ENCODE measurements at places on chromosomes 7 and 10.

DNA sequence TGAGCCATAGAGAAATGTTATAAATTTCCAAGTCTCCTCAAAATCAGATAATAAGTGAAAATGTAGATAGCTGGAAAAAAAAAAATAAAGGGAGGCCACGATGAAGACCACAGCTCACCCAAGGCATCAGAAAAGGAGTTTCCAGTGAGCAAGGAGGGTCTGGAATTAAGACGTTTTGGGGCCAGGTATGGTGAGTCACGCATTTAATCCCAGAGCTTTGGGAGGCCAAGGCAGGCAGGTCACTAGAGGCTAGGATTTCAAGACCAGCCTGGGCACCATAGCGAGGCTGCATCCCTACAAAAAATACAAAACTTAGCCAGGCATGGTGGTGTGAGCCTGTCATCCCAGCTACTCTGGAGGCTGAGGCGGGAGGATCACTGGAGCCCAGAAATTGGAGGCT lies 65.5 kb downstream of the ASB13 start:
- no peak for DNase-seq

GRCh38 chr7:45696476-45696875 lies 122.3 kb downstream of the ADCY1 start:
- no peak for DNase-seq

DNA sequence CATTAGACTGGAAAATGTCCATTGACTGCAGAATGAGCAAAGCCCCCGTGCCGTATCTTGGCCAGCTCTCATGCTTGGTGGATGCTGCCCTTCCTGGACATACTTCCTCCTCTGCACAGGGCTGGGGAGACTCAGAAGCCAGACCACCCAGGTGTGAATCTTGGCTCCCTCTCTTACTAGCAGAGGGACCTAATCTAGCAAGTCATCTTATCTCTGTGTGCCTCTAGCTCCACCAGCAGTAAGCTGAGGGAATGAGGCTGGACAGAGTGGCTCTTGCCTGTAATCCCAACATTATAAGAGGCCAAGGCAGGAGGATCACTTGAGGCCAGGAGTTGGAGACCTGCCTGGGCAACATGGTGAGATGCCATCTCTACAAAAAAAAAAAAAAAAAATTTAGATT lies 173.8 kb upstream of the GHITM start:
- DNase-seq: no peak

- no peak for DNase-seq
These were observed 137.5 kb upstream of the PRPS1L1 start for GRCh38 chr7:18165166-18165565.

DNA sequence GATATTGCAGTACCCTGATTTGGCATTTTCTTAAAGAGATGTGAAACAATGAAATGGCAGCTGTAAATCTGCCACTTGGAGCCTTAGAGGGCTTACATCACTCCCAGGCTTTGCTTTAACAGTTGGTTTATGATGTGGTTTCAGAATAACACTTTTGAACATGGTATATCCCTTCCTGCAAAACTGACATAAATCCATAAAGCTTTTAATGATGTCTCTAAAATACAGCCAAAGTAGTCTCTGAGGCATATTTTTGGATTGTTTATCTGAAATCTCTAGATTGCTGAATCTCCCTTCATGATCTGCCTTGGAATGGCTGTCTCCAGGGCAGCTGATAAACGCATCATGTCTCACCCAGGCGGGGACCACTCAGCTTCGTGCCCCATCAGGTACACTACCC lies 377.8 kb upstream of the C7orf33 start:
- no peak for DNase-seq

GRCh38 chr10:96283756-96284155 lies 12.4 kb upstream of the BLNK start:
- DNase-seq: no peak

- no peak for DNase-seq
These were observed 59.5 kb downstream of the AHR start for GRCh38 chr7:17357952-17358351.

DNA sequence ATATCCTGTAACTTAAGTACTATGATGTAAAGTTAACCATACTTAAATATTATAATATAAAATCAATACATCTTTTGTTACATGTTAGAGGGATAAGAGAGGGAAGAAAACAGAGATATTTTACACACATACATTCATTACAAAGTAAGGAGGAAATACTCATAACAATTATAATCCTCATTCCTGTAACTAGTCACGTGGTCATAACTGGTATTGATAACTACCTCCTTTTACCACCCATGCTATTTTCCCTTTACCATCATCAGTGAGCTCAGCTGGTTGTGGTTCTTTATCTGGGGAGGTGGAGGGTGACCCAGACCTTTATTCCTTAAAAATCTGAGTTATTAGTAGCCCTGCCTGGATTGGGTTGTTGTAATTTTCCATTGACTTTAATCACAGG lies 8.3 kb downstream of the GIMAP8 start:
- no peak for DNase-seq

DNA sequence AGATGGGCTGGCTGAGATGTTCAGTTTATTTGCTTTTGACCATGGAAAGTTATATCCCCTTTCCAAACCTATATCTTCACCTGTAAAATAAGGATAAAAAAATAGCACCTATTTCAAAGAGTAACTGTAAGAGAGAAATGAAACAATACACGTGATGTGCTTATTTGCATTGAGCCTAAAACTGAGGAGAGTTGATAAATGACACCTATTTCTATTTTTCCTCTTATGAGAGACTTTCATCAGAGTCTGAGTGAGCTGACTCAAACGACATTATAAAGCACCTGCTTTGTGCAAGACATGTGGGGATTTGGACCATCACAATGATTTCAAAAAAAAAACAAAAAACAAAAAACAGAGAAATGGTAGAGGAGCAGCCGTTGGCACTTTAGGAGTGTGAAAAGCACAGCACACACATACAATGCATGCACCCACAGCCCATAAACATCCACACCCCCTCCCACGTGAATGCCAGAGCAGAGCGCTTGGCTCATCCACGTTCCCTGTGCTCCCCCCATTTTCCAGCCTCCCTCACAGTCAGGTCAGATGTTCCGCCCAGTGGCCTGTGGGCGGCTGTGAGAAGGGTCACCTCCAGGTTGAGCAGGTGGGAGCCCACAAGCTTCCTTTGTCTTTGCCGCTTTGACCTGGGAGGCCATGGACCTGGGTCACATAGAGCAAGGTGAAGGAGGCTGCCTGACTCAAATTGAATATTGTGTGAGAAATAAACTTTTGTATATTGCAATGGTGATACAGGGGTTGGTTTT lies 253.2 kb upstream of the ZNF32 start:
- no peak for DNase-seq

DNA sequence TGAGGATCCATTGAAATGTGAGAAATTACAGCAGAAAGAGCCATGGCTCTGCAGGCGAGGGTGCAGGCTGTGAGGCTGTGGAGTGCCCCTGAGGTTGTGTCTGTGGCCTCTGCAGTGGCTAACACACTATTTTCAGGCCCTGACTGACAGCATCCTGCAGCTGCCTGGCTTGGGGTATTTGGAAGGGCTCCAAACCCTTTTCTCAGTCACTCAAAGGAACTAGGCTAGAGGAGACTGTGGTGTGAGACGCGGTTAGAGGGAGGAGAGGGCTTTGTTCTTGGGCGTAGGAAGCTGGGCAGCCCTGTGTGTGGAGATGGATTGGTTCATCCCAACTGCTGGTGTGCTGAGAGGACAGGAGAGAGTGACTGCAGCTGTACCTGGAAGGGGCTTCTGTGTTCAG lies 134.9 kb downstream of the RAMP3 start:
- DNase-seq: no peak

DNA sequence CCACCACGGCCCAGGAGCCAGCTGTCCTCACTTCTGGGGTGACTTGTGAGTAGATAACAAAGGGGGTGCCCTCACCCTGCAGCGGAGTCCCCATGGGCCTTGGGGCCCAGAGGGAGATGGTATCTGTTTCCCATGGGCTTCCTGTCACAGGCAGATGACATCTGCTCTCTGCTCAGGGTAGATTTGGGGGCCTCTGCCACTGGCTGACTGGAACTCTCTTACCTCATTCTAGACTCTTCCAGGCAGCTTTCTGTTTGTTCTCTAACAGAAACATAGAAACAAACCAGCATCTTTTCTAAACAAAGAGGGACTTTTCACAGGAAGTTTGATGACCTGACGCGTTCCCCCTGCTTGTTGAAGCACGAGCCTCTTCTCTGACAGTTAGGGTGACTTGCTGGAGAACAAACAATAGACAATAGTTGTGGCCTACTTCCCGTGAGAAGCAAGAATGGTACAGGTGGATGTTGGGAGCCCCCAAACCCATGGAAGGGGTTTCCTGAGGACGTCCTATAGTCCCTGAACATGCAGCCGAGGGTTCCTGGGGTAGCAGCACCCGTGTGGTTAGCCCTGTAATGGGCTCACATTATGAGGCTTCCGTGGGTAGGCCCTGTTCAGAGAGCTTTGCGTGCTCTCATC lies 61.6 kb downstream of the GRK5 start:
- peak; percentile 88 for DNase-seq

- no peak for DNase-seq
These were observed 11.8 kb upstream of the IKZF1 start for GRCh38 chr7:50292763-50293162.

DNA sequence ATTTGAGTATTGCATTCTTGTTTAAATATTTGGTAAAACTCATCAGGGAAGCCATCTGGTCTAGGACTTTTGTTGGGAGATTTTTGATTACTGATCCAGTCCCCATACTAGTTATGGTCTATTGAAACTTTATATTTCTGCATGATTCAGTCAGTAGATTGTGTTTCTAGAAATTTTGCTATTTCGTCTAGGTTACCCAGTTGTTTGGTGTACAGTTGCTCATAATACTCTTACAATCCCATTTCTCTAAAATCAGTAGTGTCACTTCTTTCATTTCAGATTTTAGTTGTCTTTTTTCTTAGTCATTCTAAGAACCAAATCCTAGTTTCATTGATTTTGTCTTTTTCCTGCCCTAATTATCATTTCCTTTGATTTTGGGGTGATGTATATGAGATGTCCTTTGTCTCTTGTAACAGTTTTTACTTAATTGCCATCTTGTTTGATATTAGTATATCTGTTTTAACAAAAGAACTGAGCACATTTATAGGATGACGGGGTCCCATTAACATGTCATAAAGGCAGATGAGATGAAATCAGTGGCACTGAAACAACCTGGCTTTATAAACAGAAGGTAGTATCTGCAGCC lies 7.9 kb downstream of the MALSU1 start:
- no peak for DNase-seq

DNA sequence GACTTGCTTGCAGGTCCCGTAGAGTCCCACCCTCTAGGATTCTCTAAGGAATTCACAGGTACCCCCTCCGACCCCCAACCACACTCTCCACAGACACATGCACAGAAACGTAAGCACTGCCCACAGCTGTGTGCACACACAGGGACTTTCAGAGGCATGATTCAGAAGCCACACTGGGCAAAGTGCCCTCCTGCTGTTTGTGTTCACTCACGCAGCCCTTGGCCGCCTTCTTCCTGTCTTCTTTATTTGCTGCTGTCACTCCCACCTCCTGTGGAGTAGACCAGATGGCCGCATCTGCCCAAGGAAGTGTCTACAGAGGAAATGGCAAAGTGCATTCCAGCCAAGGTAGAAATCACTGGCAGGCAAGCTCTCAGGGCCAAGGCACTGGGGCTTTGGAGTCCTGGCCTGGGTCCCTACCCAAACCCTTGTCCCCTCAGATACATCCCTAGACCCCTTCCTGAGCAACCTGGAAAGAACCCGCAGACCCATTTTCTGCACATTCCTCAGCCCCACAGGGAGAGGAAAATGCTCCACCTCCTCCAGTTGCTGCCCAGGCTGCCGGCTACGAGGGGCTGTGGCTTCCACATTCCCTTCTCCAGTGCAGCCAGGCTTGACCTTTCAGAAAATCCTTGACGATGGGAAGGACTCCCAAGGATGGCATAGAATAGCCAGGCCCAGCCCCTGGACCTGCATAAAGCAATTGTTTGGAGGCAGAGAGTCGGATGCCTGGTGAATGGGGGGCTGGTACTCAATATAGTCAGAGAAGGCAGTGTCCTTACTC lies 21.6 kb upstream of the GIMAP8 start:
- peak; percentile 58 for DNase-seq

DNA sequence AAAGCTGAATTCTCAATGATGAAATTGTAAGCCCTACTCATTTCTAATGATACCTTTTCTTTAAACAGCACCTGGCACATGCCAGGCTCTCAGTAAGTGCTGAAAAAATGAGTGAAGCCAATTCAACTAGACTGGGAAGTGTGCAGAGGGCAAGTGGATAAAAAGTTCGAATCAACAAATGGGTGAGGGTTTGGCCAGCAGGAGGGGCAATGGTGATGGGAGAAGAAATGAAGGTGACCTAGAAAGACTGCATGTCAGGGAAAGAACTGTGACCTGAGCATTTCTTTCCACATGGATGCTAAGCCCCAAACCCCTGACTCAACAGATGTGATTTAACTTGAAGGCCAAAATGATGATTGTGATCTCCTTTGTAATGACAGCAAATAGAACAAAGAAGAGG lies 54.6 kb downstream of the DKK1 start:
- no peak for DNase-seq

DNA sequence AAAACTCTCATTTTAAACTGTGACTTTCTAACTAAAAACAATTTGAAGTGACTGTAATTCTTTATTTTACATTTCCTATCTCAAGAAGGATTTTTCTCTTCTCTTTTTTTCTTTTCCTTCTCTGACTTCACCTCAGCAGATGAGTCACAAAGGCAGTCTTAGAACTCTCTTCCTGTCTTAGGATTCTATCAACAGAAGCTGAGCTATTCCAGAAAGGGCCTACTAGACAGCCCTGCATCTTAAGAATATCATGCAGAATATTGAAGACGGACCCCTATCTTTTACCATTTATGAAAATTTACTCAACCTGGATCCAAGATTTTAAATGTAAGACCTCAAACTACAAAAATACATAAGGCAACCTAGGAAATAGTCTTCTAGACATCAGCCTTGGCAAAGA lies 365.7 kb upstream of the SEMA3C start:
- DNase-seq: no peak

DNA sequence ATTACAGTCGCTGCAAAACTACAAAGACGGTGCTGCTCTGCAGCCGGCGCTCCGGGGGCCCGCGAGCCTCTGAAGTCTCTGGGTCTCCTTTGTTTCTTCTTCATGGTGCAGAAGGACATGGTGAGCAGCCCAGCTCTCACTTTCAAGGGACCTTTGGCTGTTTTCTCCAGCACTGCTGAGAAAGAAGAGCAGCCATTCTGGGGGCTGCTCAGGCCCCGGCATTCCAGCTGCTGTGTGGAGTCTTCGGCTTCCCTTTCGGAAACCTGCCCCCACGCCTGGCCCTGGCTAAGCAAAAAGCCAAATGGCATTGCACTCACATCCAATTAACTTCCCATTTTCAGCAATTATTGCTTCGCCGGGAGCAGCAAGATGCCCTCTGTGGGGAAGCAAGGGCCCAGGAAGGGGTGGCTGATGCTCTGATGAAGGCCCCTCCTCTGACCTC lies 555.7 kb downstream of the PTPRN2 start:
- DNase-seq: no peak

DNA sequence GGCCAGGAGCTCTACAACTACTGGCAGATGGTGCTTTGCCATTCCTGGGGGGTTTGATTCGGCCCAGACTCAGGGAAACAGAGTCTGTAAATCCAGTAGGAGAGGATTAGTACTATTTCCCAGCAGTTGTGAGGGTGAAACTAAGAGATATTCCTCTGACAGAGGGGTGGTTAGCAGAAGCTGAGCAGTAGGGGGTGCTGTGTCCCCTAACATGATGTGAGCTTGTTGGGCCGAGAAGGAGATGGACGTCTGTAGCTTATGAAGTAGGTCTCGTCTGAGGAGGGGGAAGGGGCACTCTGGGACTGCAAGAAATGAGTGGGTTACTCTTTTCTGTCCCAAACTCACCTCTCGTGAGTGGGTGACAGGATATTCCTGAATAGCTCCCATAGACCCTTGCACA lies 179.2 kb upstream of the MBL2 start:
- DNase-seq: no peak

- DNase-seq: no peak
These were observed 27.4 kb upstream of the ATRNL1 start for GRCh38 chr10:115065801-115066200.
